ENCODE measurements at places on chromosomes 3 and 15. TPM values are rescaled to one million over a fixed set of nuclear protein-coding genes. Genes with fewer than 3 reads are reported as not detected.

DNA sequence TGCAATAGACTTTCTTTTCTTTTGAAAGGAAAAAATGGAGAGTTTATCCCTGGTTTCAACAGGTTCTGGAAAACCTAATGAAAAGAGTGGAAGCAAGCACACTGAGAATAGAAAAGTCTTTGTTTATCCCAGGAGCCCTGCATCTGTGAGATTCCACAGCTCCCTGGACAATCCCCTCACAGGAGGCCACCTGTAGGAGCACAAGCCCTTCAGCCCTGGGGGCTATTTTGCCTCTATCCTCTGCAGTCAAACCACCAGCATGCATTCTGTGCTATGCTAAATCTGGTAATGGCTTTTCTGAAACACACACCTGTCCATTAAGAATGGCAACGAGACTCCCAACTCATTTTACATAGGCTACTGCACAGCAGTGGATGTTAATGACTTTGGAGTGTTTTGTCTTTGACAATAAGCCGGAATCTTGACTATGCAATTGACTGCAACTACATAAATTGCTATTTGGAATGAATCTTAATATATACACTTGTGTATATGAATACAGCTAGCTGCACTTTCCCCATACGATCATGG lies 369.4 kb downstream of the NR2F2 start:
- peak overlapping the region; percentile 98 for H3K27ac ChIP-seq
- peak; percentile 64 for DNase-seq
- H3K4me3 ChIP-seq: no peak overlapping the region
- peaks cover 76% of the 10 kb centered on the region for H3K4me1 ChIP-seq

ERC2 gene
- total RNA-seq: 23.5 TPM

NMD3 gene
- total RNA-seq: 53.3 TPM

GRCh38 chr3:60160111-60160821 lies 1091.0 kb downstream of the FHIT start:
- H3K4me3 ChIP-seq: no peak overlapping the region
- no peaks in the 10 kb centered on the region for H3K36me3 ChIP-seq
- no peaks in the 10 kb centered on the region for H3K27me3 ChIP-seq

GRCh38 chr3:69650066-69650419 lies 89.2 kb upstream of the MITF start:
- H3K36me3 ChIP-seq: no peaks in the 10 kb centered on the region
- no peak overlapping the region for H3K4me3 ChIP-seq
- H3K4me1 ChIP-seq: 0 out of 2 replicates have a peak, but pooled peaks cover 7% of the 10 kb centered on the region
- no peak for DNase-seq
- no peaks in the 10 kb centered on the region for H3K27me3 ChIP-seq

DNA sequence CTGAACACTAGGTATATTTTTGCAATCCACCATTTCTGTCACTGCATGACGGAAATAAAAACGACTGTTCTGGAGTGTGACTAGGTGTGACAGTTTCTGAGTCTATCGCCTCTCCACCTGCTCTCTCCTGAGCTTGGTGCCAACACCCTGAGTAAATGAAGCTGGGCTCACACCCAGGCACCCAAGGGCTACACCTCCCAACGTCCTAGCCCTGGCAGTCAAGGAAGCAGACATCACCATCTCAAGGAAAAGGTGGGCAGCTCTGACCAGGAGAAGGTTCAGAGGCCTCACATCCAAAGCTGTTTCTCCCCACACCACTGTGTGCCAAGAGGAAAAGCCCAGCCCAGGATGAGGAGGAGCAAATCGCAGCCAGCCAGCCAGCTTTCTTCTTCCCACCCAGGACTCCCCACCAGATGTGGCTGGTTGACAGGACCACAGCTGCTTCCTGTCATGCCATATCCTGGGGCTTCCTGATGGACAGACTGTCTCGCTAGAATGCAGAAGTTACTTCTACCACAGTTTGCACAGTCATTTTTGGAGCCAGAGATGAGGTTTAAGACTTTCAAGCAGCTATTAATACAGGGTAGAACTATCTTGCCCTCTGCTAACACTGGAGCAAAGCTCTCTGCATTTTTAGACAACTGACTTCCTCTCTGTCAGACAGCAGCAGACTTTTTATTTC lies 3.3 kb downstream of the SCAMP2 start:
- peak overlapping the region; percentile 85 for H3K27ac ChIP-seq
- DNase-seq: no peak
- peaks cover 34% of the 10 kb centered on the region for H3K4me1 ChIP-seq
- H3K27me3 ChIP-seq: no peaks in the 10 kb centered on the region

DNA sequence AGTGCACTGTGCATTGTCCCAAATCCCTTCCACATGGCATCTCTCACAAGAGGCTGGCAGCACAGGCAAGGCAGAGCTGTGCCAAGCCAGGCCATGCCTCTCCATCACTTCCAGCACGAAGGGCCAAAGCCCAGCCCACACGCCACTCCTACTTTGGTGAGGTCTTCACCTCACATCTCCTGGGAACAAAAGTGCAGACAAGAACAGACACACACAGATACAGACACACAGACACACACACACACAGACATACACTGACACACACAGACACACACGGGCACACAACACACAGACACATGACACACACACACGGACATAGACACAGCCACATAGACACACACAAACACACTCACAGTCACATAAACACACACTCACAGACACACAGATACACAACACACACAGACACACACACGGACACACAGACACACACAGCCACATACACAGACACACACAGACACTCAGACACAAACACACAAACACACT lies 233.3 kb downstream of the UACA start:
- no peaks in the 10 kb centered on the region for H3K36me3 ChIP-seq
- DNase-seq: no peak
- peaks cover 21% of the 10 kb centered on the region for H3K4me1 ChIP-seq
- no peaks in the 10 kb centered on the region for H3K27me3 ChIP-seq
- H3K27ac ChIP-seq: no peak overlapping the region

MST1R gene
- total RNA-seq: 6.2 TPM

DNA sequence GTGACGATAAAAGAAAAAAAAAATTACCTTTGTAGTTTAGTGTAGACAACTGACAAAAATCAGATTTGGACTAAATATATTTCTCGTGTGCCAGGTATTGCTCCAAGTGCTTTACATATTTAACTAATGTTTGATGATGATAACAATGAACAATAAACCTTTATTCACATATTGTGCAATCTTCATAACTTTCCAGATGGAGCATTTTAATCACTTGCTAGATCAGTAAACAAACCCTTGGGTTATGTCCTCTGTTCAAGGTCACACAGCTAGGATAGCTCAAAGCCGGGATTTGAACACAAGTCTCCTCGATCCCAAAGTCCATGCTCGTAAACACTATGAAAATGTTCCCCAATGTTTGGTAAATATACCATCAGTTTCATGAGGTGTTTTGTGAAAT lies 14.5 kb downstream of the NCEH1 start:
- no peaks in the 10 kb centered on the region for H3K36me3 ChIP-seq
- DNase-seq: no peak
- no peak overlapping the region for H3K4me3 ChIP-seq
- peaks cover 25% of the 10 kb centered on the region for H3K4me1 ChIP-seq
- H3K27me3 ChIP-seq: no peaks in the 10 kb centered on the region
- no peak overlapping the region for H3K27ac ChIP-seq

DNA sequence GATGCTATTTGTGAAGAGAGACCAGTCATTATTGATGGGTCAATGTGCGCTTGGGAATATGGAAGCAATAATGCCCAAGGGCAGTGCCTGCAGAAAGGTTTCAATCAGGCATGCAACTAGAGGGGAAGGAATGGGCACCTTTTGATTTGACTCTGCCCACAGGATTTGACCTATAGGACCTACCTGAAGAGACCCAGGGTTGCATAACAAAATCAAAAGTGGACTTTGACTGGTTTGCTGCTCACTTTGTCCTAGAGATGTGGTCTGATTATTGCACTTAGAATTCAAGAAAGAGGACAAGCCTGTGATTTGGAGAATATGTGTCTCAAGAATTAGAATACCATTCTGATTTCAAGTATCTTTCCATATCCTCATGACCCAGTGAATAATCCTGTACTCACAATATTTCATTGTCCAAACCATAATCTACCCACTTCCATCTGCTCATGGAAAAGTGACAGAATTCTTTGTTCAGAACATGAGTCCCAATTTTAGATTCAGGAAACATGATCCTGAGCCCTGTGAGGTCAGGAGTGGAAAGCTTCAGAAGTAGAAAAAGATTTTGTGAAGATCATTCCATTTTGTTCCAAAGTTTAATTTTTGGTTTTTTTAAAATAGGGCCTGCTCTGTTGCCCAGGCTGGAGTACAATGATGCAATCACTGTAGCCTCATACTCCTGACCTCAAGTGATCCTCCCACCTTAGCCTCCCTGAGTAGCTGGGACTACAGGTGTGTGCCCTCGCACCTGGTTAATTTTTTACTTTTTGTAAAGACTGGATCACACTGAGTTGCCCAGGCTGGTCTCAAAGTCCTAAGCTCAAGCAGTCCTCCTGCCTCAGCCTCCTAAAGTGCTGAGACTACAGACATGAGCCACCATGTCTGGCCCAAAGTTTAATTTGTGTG lies 151.3 kb upstream of the NR2E3 start:
- DNase-seq: no peak
- peaks cover 14% of the 10 kb centered on the region for H3K4me1 ChIP-seq
- no peaks in the 10 kb centered on the region for H3K36me3 ChIP-seq
- no peak overlapping the region for H3K4me3 ChIP-seq

EPHB1 gene
- total RNA-seq: 7.0 TPM

DNA sequence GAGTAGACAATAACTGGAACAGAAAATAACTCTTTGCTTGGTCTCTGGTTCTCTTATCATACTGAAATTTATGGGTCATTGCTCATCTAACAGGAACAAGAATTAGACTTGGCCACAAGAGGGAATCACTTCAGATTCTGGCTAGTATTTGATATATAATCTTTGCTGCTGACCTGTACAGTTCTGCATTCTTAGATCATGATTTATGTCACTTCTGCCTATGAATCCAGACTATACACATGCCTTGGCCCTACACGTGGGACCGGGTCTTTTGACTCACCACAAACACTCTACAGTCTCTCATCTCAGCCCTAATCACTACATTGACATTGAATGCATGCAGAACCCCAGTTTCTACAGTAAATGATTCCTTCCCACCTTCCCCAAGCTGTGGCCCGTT lies 162.5 kb upstream of the SOX2 start:
- no peaks in the 10 kb centered on the region for H3K36me3 ChIP-seq
- DNase-seq: no peak
- no peak overlapping the region for H3K4me3 ChIP-seq
- H3K4me1 ChIP-seq: no peaks in the 10 kb centered on the region
- H3K27me3 ChIP-seq: no peaks in the 10 kb centered on the region

DNA sequence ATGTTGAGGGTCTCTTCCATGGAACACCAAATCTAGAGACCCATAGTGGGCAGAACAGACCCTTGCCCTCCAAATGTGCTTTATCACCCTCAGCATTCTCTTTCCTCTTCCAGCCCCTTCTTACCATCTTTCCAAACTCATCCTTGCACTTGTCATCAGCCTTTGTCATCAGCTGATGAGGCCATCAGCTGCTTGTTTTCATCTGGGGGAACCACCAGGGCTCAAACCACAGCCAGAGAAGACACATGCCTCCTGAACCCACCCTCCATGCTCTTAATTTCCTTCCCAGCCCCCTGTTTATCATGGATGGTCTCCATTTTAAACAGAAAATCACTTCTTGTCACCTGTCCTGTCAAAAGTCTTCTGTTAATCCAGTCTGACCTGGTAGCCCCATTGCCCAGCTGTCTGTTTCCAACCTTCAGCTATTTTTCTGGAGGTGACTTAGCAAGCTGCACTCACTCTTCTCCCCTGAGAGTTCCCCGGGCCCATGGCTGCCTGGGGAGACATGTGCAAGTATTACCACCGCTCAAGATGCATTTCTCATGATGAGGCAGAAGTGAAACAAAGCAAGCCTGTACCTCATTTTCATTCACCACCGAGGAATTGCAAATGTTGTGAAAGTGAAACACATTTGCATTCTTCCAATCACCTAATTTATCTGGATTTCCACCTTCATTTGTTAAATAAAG lies 14.7 kb upstream of the SYNM start:
- no peaks in the 10 kb centered on the region for H3K36me3 ChIP-seq
- no peak overlapping the region for H3K4me3 ChIP-seq
- no peaks in the 10 kb centered on the region for H3K27me3 ChIP-seq
- no peak for DNase-seq

DNA sequence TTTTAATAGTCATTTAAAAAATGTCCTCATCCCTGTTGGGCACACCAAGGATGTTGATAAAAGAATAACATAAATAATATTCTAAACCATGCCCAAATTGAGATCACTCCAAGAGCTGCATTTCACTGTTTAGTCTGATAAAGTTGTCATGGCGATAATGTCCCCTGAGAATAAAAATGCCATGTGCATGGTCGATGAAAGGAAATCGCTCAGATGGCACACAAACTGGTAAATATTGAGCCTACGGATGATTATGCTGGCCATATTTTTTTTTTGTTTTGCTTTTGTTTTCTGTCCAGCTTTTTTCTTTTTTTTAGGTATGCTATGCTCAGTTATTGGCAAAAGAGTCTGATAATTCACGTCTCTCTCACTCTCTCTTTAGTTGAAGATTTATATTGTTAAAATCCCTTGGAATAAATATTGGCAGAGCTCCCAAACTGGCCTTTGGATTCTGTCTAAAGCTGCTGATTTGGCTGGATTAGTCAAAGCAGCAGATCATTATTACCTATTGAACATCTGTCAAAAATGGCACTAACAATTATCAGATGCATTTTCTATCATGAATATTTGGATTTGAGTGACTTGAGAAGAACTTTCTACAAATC lies 643.8 kb downstream of the SQOR start:
- no peaks in the 10 kb centered on the region for H3K4me1 ChIP-seq
- no peak overlapping the region for H3K27ac ChIP-seq
- no peaks in the 10 kb centered on the region for H3K36me3 ChIP-seq
- no peak overlapping the region for H3K4me3 ChIP-seq

C3orf70 gene
- 0.64 TPM for total RNA-seq

DNA sequence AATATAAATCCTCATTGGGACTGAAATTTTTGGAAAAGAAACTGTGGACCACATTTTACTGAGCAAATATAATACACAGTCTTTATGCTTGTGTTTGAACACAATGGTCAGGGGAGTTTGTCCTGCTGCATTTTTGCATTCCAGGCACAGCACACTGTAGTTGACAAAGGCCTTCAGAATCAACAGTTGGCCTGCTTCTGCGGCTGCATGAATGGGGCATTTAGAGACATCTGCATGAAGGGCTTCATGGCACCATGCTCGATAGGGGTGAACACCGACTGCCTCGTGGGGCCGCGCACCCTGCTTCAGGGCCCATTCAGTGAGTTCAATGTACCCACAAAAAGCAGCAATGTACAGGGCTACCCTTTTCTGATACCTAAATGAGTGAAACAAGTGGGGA lies 15.4 kb upstream of the COMMD2 start:
- H3K36me3 ChIP-seq: no peaks in the 10 kb centered on the region
- H3K4me3 ChIP-seq: no peak overlapping the region
- H3K4me1 ChIP-seq: peaks cover 3% of the 10 kb centered on the region
- no peak for DNase-seq

ARRDC4 gene
- 14.0 TPM for total RNA-seq
